ENCODE measurements at places on chromosomes 3 and 15.

DNA sequence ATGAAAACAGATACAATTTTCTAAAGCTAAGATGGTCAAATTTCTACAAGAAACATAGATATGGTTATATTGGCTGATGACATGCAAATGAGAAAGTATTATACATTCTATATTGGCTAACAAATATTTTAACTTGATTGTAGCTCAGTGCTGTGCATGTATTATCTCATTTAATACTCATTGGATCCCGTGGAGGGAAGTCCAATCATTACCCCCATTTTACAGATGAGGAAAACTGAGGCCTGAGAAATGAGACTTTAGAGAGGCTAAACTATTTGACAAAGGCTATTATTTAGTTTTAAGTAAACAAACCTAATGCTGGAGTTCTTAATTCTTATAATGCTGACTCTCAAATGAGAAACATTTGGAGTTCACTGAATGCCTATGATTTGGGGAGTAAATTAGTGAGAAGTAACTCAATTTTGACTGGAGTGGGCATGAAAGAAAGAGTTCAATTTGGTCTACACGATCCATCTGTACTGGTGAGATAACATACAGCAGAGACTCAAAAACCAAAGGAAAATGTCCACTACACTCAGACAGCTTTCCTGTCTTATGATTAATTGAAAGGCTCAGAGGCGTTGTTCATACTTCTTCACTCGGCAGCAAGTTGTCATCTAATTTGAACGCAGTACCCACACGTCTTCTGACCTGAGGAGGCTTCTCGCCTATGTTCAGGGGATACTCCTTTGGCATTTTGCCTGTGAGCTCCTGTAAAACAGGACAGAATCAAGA lies 72.2 kb upstream of the LMOD3 start:
- no peak for DNase-seq

GRCh38 chr3:54443561-54444161 lies 321.3 kb downstream of the CACNA2D3 start:
- DNase-seq: peak; percentile 12

- DNase-seq: no peak
These were observed 125.4 kb downstream of the NUP210 start for GRCh38 chr3:13294442-13295351.

- no peak for DNase-seq
These were observed 46.1 kb downstream of the PIAS1 start for GRCh38 chr15:68100194-68100593.

- DNase-seq: no peak
These were observed 321.2 kb downstream of the RBMS3 start for GRCh38 chr3:29601861-29602585.

DNA sequence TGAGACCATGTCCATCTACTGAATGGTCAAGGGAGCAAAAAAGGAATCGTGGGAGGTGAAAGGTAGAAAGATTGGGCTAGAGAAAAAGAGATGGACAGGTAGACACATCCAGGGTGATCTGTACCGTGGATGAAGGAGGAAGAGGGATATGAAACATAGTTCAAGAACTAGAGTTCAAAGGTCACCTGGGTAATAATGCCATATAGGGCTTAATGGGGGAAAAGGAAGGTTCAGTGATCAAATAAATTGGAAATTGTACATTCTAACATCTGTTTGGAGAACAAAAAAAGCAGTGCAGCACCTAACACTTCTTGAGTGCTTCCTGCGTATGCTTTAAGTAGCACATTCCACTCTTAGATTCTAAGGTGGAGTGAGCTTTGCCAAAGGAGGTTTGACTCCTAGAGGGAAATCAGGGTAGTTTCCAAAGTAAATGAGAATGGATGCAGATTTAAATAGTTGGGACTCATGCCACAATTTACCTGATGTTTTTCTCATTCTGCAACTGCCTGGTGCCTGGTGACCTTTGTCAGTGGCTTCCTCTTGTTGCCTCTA lies 46.6 kb downstream of the MITF start:
- no peak for DNase-seq

- DNase-seq: no peak
These were observed 8.3 kb upstream of the SUCLG2 start for GRCh38 chr3:67662733-67663132.

GRCh38 chr3:100396967-100397366 lies 3.9 kb downstream of the TOMM70 start:
- no peak for DNase-seq

DNA sequence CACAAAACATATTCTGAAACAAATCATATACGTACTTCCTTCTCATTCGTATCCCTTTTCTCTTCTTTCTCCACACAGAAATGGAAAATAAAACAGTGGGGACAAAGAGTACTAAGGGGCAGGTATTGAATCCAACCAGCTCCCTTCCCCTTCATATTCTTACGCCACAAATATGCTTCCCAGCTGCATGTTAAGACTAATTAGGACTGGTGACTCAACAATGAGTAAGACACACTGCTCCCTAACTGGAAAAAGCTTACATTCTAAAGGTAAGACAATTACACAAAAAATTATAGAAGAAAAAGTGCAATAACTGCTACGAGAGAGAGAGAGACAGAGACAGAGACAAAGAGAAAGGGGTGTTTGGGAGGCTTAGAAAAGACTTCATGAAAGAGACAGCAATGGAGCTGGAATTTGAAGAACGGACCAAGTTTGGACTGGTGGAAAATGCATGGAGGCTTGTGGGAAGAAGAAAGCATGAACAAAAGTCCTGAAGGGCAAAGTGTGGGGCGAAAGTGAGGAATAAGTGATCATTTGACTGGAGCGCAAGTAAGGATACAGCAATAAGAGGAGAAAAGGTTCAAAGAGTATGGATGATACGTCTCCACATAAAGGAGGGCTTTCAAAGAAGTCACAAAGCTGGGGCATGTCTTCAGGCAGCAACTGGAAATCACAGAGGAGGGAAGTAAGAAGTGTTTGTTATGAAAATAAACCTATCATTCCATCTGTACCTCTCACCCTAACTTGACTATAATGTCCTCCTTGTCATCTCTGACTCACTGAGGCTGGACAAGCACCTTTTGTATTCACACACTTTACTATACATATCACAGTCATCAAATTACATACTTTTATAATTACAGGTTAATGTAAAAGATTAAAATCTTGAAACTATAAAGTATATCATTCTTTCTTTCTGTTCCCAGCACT lies 49.2 kb downstream of the RYK start:
- peak; percentile 83 for DNase-seq

GRCh38 chr3:75176937-75177336 lies 487.2 kb upstream of the FRG2C start:
- peak; percentile 7 for DNase-seq

DNA sequence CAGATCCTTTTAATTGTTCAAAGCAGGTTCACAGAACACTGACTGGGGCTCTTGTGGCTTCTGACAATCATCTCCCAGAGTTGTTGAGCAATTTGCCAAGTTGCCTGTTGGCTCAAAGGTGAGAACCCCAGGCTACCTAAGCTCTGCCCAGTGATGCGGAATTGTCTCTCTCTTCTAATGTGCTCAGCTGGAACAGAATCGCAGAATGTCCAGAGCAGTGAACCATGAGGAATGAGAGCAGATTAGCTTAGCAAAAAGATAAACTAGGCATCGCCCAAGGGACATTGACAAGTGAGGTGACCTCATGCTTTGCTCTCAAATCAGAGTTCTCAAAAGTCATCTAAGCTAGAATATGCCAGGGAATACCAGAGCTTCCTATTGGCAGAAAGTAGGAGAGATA lies 148.1 kb downstream of the WDR76 start:
- no peak for DNase-seq

GRCh38 chr15:88658972-88659931 lies 20.4 kb downstream of the ISG20 start:
- peak; percentile 60 for DNase-seq

- no peak for DNase-seq
These were observed 418.6 kb downstream of the TUSC7 start for GRCh38 chr3:117128133-117128532.

- no peak for DNase-seq
These were observed 289.4 kb upstream of the IGF1R start for GRCh38 chr15:98358971-98359370.

- DNase-seq: no peak
These were observed 169.0 kb downstream of the GHSR start for GRCh38 chr3:172279191-172279640.

- peak; percentile 81 for DNase-seq
These were observed 82.8 kb downstream of the SMAD3 start for GRCh38 chr15:67148196-67148701.

- DNase-seq: peak; percentile 96
These were observed 174.1 kb downstream of the UACA start for GRCh38 chr15:70589221-70589620.

- peak; percentile 57 for DNase-seq
These were observed 735.0 kb downstream of the ROBO1 start for GRCh38 chr3:79032686-79033318.

- DNase-seq: no peak
These were observed 48.3 kb upstream of the KPNA4 start for GRCh38 chr3:160613661-160614060.

- peak; percentile 31 for DNase-seq
These were observed 177.9 kb upstream of the DPH6 start for GRCh38 chr15:35723852-35724251.

DNA sequence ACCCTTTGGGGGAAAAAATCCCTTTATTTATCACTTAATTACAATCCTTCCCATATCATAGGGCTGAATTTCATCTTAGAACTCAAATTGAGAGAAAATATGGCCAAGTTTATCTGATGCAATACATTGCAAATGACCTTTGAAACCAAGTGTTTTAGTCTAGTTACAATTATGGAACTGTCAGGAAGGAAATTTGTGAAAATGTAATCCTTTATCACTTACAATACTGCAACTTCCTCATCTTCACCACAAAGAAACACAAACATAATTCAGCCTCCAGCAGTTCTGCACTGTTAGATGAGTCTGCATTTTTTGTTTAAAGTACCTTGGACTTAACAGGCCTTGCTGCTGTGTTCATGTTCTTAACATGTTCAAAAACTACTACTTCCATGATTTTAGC lies 4.6 kb downstream of the CCPG1 start:
- DNase-seq: peak; percentile 69

DNA sequence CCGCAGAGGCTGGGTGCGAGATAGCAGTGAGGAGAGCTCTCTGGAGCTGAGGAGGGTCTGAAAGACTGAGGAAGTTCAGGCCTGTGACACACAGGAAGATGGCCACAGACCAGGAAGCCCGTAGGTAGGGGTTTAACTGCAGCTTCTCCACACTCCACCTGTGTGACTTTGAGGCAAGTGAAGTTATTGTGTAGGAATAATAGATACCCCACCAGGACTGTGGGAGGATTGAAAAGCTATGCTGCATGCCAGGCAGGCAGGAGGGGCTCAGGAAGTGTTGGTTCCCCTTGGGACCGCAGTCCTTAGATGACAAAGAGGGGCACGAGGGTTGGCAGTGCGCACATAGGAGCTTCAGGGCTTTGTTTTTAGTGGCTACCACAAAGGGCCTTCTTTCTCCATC lies 50.9 kb downstream of the MAGEF1 start:
- no peak for DNase-seq

- DNase-seq: no peak
These were observed 145.4 kb downstream of the RAB11A start for GRCh38 chr15:66014635-66015182.

DNA sequence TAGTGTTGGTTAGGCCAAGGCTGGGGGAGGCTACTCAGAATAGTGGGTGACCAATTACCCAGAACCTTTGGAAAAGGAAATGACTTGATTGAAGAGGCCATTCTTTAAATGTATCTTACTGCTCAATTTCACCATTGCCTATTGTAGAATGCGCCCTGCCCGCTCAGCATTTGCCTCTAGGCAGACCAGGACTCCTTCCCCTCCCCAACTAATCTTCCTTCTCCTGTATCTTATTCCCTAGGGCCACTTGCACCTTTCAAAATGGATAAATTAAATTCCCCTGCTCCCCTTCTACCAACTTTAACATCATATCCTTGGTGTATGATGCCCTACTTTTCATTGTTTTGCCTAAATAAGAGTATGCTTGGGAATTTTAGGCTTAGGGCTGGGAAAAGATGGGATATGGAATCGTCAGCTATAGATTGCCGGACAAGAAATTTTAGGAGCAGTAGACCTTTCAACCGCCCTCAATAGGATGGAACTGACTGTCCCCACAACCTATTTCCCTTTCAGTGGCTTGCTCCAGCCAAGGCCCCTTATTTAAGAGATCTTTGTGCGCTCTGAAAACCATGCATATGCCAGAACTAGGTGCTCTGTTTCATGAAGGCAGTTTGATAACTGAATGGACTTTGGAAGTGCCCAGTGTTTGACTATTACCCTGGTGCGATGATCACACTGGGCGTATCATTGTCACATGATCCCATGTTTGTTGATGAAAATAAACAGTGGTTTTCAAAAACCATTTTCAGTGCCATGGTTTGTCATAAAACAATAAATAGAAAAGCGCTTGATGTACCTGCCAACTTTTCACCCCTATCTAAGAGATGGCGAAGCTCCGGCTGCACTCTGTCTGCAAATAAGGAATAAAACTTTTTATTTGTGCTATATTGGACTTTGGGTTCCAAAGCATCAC lies 74.3 kb upstream of the TSEN2 start:
- no peak for DNase-seq
